GM04504 (cell line): ENCODE measurements at places on chromosomes 7 and 10.

DNA sequence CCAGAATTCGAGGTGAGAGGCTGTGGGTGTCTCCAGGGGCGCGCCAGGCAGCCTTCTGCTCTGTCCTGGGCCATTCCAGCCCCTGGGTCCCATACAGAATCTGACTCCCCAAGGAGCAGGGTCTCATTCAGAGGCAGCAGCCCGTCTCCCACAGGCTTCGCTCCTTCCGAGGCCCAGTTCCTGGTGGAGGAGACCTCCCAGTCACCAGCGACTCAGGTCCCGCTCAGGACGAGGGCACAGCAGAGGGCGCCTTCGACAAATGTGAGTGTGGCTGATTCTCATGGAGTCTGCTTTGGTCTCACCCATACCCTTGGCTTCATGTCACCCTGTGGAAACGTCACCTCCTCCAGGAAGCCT, 81.8 kb upstream of the GPR26 start:
- no peak for DNase-seq

DNA sequence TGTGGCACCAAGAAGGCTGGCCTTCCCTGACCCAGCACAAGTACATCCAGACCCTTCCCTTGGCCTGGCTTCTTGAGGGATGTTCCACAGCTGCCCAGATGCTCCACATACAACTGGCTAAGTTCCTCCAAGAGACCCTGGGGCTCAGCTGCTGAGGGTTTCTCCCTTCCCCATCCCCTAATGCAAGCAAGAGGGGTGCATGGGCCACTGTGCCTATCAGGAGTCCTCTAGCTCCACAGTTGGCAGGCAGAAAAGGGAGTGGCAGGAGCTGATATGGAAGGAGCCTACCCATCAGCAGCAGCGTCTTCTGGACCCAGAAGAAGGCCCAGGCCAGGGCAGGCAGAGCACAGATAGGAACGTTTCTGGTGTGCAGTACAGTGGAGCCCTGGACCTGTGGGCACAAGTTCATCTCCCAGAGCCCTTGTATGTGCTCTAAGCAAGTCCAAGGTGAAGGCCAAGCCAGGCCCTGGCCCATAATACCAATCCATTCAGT, 26.2 kb downstream of the VSIR start:
- no peak for DNase-seq

- DNase-seq, result no peak
Measured at GRCh38 chr10:113161066-113161465, 211.0 kb downstream of the TCF7L2 start.

DNA sequence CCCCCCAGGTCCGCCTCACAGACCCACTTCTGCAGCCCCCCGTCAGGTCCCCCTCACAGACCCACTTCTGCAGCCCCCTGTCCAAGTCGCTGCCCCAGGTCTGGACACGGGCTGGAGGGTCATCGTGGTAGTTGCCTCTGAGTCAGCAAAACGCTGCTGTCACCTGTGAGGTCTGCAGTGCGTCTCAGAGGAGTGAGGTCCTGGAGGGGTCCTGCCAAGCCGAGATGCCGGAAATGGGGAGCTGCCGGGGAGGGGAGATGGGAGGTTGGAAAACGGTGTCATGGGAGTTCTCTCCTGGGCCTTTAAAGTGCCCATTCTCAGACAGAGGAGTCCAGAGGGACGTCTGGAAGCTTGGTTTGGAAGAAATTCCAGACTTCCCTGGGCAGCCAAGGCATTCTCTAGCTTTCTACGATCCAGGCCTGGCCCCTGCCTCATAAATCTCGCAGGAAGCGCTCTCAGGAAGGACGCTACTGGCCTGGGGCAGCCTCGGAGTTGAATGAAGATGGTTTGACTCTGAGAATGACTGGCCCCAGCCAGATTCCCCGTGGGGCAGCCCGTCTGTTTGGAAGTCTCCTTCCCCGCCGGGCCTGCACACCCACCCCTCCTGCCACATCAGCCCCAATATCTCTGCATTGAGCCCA, 38.7 kb downstream of the CALML3 start:
- no peak for DNase-seq

DNA sequence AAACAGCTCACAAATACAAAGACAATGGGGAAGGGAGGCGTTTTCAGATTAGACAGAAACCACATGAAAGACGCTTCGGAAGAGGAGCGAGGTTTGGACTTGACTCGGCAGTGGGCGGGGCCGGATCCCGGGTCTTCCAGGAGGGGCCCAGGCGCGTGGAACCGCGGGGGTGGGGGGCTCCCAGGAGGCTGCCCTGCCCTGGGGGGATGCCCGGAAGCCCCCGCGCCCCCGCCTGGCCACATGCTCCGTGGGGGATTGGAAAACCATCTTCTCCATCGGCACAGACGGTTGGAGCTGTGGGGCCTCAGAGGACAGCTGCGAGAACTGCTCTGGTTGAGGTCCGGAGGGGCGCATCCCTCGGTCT, 186.0 kb upstream of the SHH start:
- no peak for DNase-seq

GRCh38 chr10:128981881-128982615, 485.0 kb upstream of the MGMT start:
- no peak for DNase-seq

GRCh38 chr7:129188372-129188891, at the start of gene SMO:
SMO (plus strand) TSS chr7:129188633; CDS start chr7:129189152, 519 bp downstream.
- DNase-seq, result no peak

DNA sequence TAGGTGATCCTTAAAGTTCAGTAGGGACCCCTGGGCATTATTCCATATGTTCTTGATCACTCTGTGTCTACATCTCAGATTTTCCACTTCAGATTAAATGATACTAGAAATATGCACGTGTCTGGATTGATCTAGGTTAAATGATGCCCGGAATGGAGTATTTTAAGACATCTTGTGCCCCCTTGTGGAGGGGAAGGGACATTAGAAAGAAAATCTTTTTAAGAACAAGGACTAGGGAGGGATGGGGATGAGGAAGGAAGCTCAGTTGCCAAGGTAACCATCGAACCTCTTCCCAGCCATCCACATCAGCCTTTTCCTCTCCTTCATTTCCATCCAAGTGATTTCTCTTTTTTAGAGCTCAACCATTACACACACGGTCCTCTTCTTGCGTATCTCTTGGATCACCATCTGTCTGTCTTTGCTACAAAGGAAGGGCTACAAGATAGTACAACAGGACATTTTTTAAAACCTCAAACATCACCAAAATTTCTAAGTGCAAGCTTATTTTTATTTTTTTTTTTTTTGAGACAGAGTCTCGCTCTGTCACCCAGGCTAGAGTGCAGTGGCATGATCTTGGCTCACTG, 40.5 kb downstream of the PRSS2 start:
- peak; percentile 8 for DNase-seq

DNA sequence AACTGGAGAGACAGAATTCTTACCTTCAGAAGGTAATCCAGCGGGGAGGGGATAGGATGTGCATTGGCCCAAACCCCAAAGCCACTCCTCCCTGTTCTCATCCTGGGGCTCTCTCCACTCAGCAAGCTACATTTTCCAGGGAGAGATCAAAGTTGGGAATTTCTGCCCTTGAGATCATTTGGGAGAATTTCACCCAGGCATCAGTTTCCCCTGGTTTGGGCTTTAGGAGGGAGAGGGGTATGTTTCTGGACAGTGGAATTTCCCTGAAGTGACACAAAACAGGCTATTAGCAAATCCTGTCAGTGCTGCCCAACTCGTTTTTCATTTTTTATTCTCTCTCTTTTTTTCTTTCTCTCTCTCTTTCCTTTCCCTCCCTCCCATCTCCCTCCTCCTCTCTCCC, 35.7 kb downstream of the CYP17A1 start:
- no peak for DNase-seq

GRCh38 chr10:70255329-70256299, 22.4 kb upstream of the PPA1 start:
- no peak for DNase-seq

DNA sequence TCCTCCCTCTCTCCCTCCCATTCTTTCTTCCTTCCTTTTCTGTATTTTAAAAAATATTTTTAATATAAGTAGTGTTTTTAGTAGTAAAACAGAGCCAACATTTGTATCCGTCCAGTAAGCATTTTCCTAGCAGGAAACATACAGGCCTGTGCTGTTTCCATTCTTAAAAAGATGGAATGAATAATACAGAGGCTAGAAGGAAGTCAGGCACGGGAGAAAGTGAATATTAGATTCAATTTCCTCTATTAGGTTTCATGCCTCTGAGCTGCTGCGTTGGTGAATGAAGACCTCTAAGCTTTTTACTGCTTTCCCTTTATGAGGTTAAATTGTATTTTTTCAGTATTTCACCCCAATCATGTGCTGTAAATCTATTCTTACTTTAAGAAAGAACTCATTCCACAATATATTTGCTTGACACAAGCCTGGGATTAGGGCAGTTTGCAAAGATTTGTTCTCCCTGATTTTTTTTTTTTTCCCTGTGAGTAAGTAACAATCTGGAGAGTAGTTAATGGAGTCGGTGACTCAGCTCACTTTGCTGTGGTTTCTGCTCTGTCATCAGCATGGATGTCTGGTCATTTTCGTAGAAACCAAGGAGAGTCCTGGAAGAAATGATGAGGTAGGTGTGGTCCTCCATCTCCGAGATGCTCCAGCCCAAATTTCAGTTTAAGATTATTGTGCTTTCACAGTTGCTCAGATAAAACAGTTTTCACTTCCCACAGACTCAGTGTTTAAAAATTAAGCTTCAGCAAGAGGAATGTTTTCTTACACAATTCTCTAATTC, 76.1 kb upstream of the PITRM1 start:
- peak; percentile 85 for DNase-seq

GRCh38 chr7:68676813-68677535, 921.3 kb upstream of the AUTS2 start:
- DNase-seq, result no peak
